Stomach (tissue), 19 donors: ENCODE measurements at places on chromosomes 1 and 21.
A peak's percentile ranks its signal among the peaks of the same experiment; 100 is the strongest.

- DNase-seq = no peak
Observed at GRCh38 chr1:199857516-199857915, 170.0 kb upstream of the NR5A2 start.

- DNase-seq = no peak
Observed at GRCh38 chr1:212179394-212180076, 105.7 kb upstream of the PPP2R5A start.

DNA sequence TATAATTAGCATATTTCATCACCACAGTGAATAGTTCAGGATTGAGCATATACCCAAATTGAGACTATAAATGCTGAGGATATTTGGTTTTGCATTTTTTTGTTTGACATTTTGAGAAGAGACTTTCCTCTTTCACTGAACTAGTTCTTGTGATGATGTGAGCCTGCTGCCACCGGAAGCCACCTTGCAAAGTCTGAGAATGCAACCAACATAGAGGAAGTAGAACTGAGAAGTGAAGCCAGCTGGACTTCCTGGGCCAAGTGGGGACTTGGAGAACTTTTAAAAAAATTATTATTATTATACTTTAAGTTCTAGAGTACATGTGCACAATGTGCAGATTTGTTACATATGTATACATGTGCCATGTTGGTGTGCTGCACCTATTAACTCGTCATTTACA lies 102.3 kb downstream of the RPE65 start:
- DNase-seq = no peak

DNA sequence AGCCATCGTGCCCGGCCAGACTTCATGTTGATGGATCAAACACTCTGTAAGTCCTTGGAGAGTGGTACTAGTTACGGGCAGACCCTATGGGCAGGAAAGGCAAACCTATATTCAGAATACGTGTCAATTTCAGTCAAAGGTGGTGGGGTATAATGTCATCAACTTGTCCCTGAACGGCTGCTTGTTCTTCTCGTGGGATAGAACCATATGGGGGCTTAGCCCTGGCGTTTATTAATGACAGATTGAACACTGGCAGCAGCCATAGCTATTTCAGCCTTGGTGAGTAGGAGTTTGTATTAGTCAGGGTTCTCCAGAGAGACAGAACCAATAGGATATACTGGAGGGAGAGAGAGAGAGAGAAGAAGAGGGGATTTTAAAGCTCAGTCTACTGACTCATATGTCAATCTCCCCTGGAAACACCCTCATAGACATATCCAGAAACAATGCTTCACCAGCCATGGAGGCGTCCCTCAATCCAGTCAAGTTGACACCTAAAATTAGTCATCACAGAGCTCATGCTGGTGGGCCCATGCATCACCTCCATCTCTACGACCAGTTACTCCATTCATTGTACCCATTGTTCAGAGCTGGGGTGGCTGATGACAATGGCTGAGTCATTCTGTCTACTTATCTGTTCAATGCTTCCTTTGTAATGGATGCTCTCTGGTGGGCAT lies 16.1 kb upstream of the AQP10 start:
- DNase-seq = no peak

DNA sequence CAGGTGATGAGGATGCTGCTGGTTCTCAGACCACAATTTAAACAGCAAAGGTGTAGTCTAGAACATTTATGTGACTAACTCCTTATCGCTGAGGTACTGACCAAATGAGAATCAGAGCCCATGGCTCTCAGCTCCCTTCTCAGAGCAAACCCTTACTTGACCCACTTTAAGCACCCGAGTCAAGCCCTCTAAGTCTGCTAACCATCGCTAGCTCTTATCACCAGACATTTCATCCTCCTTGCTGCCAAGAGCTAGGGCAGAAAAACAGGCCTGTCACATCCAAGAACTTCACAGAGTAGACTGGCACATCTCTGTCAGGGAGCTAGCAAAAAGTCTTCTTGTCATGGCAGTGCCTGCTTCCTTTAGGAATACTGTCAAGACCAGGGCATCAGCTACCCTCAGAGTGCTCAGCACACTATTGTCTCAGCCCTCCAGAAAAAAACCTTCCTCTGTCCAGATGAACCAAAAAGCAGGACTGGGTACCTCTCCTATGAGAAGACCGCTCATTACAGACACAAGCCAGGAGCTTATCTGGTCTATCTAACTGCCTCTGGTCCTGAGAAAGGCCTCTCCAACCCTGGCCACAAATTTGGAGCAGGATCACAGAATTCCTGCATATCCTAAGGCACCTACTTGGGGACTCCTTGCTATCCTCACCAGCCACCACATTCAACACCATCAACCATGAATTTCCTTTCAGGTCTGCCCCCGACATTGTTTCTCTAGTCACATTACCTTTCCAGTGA lies 26.2 kb downstream of the ERI3 start:
- no peak for DNase-seq

DNA sequence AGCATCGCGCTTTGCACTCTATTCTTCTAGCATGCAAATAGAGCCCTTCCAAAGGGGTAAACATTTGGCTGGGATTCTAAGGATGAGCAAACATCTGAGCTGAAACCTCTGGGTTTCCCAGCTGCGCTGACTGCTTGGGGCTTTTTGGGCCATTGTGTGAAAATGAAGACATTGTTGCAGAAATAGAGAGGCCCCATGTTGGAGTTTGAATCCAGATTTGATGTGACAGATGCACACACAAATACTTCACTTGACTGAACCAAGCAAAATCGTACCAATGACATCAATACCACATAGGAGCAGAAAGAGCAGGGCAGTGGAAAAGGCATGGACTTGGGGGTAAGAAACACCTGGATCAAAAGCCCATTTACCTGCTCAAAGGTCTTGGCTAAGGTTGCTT lies 144.6 kb upstream of the HMGB4 start:
- no peak for DNase-seq

DNA sequence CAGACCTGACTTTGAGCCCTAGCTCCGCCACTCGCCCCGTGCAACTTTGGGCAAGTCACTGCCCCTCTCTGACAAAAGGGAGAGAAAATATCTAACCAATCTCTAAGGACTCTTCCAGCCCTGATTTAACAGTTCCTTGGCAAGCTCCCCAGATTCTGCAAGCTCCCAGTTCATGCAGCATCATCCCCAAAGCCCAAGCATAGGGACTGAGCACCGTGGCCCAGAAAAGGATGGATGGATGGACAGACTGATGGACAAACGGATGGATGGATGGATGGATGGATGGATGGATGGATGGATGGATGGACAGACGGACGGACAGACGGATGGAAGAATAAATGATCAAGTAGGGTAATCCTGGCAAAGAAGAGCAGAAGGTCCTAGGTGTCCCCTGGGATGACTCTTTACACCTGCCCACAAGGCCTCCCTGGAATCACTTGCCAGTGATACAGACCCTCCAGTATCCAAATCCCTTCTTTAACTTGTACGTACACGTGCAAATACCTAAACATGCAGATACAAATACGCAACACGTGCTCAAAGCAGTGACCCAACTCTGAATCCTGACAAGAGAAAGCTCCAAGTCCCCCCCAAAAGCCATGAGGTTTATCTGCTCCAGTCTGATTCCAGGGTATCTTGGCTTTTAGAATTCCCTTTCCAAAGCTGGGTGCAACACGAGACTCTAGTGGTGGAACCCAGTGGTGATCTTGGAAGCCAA lies 16.0 kb downstream of the IFFO2 start:
- no peak for DNase-seq

DNA sequence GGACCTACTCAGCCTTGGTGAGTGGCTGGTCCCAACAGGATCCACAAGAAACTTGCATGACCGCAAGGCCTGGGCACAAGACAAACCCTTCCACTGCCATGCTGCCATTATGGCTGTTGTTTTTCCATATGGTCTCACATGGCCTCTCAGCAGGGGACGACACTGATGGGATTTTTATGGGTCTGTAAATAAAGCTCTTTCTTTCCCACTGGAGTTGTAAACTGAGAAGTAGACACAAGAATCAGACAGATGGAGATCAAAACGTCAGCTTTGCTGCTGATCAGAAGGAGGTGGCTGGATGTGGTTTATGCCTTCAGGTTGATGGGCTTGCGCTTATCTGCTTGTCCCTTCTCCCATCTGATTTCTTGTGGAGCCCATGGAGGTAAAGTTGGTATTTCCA lies 138.1 kb upstream of the KCNJ6 start:
- no peak for DNase-seq

DNA sequence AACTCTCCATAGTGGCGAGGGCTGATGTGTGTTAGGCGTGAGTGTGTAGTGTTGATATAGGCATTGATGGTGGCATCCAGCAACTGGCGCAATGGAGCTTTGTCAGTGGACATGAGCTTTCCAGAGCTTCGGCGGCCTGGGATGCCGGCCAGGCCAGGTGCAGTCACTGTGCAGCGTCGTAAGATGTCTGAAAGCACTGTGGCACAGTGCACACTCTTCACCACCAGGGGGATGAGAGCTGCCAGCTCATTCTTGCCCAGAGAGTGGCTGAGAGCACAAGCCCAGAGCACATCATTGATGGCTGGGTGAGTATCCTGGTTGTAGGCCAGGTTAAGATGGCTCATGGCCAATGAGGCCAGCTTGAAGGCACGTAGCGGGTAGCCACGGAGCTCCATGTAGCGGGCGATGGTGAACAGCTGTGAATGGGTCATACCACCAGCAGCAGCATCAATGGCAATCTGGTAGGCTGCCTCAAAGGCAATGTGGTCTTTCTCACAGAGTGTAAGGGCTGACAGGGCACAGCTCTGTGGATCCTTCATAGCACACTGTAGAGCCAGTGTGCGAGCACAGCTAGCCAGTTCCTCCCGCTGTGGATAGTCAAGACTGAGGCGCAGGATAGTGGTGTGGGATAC lies 6.7 kb downstream of the UROD start:
- DNase-seq = peak; percentile 82

DNA sequence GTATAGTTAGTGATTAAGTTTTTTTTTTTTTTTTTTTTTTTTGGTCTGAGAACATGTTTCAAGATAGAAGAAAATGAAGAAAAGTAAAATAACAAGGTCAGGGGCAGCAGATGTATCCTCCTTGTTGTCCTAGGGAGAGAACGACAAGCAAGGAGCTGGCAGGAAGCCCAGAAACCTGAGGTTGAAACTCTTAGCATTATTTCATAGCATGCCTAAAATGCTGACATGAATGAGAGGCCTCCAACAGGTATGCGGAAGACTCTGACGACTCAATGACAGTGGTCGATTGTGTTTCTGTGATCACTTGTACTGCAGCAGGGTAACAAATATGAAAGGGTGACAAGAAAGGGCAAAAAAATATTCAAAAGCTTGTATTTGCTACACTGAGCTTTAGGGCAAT lies 415.9 kb downstream of the PLA2G4A start:
- no peak for DNase-seq

DNA sequence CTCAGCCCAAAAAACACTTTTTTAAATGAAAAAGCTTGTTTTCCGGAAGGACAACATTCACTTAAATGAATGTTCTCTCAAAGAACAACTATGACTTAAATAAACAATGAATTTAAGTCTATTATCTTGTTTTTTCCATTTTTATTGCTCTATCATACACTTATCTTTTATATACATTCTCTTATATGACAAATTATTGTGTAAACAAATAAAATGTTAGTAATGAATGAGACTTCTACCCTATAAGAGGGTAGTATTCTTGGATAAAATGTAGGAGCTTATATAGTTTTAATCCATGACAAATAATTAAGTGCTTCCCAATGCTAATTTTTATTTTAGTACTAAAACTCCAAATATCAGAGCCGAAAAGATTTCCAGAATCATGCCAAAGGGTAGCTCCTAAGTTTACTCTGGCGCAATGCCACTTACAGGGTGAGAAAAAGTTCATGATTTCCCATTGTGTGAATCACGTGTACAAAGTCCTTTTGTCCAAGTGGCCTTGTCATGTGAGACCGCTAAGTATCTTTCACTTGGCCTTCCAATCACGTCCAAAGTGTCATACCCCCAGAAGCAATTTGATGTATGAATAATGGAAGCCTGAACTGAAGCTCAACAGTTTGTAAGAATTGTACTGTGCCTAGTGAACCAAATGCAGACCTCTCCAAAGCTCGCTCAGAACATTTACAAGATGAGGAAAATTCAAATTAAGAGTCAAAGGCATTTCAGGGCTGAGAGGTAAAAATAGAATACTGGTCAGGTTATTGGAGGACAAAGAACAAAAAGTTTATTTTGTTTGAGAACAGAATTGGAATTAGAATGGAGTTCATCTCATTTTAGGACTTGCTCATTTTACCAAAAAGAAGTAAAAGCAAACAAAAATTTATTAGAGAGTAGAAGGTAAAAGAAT lies 56.6 kb upstream of the C1orf21 start:
- peak; percentile 82 for DNase-seq

DNA sequence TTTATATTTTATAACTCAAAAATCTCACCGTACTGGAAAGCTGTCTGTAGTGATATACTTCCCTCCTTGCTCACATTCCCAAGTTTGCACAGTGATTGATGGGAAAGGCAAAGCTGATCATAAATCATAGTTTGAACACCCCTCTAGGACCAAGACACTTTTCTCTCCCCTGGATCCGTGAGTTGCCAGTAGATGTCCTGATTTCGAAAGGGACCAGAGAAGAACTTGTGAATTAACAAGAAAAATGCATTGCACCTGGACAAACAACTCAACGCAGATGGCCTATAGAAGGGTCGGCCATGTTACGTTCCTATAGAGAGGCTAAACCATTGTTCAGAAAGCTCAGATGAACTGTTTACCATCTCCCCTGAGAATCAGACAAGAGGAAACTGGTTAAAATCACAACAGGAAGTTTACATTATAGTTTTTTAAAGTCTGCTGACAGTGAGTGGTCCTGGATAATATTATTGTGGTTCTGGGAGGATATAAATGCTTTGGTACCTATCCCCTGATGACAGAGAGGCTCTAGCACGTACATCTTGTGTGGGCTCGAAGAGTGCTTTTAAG lies 124.0 kb upstream of the SLC45A1 start:
- no peak for DNase-seq

DNA sequence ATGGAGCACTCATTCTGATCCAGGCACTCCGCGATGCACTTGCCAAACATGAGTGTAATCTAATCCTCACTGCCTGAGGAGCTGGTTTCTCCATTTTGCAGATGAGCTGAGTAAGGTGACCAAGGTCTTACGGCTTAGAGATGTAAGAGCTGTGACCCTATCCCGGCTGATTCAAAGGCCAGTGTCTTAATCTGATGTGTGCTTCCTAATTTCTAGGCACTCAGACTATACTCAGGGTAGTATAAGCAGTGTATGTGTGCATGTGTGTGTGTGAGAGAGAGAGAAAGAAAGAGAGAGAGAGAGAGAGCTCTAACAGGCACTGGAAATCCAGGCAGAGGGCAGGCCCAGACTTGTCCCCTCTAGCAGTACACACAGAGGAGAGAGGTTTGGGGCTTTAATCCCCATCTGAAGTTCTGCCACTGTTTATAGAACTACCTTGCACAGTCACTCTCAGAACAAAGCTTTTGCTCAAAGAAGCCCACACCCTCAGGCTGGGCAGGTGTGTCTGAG lies 188.2 kb downstream of the ZBTB18 start:
- no peak for DNase-seq
